ENCODE measurements at places on chromosomes 2 and 18.
A peak's percentile ranks its signal among the peaks of the same experiment; 100 is the strongest.

- no peak for DNase-seq
Measured at GRCh38 chr2:97706708-97707345, 6.5 kb upstream of the ZAP70 start.

GRCh38 chr2:38806015-38806732, 28.2 kb downstream of the GEMIN6 start:
- DNase-seq, result no peak

- DNase-seq, result no peak
Measured at GRCh38 chr2:176187899-176188773, at the start of gene HOXD1. TSS of gene HOXD1 (plus strand) at chr2:176188668. CDS start at chr2:176188802, 134 bp downstream.

DNA sequence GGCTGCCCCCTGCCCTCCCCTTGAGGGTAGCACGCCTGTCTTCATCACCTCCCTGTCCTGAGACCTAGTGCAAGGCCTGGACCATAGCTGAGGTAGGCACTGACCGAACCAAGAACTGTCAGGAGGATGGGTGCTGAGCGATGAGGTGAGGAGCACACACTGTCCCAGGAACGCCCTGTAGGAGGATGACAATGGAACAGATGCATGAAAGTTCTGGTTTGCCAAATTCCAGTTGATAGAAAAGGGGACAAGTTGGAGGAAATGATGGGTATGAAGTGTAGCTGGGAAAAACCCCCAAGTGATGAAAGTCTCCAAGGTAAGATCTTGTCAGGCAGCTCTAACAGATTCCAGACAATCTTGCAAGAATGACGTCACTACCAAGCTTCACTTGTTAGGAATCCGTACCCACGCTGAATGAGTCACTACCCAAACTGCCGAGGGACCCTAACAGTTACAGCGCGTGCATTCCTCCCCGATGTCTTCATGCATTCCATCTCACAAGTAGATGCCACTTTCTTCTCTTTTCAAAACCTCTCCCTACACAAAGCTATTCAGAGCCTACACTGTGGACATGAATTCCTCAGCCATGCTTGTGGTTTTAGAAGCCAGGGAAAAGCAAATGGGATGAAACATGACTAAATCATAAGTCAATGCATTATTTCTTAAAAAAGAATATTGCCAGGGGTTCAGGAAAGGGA, 27.6 kb downstream of the MRPL33 start:
- peak; percentile 100 for DNase-seq

GRCh38 chr2:200575957-200576356, 9.9 kb upstream of the AOX1 start:
- DNase-seq, result peak; percentile 45

- DNase-seq, result peak; percentile 87
Measured at GRCh38 chr2:196239622-196240587, 68.5 kb upstream of the STK17B start.

DNA sequence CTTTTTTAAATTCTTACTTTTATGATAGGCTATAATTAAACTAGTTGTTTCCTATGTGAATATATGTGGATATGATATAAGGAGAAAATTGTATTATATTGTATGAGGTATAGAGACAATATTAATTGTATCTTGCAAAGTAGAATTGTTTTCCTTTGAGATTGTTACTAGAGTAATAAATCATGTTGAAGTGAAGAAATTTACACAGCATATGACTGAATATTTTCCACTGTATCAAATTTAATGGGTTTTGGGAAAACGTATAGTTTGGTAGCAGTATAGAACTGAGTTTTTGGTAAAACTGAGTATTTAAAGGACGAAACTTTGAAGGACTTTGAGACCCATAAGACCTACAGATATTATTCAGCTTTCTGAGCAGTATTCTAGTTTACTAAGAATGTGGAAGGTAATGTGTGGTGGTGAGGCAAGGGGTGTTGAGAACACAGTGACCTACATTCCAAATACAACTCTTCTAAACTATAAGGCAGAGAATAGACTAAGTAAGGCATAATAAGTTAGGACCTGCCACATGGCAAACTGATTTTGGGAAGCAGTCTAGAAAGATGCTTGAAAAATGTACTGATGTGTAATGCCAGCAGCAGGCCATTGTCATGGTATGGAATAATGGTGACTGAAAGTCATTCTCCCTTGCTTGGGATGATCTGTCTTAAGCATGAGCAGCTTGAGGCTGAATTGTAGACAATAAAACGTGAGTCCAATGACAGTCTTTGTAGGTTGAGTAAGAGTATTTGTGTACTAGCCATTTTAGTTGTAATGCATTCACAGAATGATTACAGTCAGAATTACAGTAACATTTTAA, 29.6 kb downstream of the PKP4 start:
- DNase-seq, result peak; percentile 45

All from choroid plexus epithelial cell (primary cell).